ENCODE measurements at places on chromosomes 7 and 10.

DNA sequence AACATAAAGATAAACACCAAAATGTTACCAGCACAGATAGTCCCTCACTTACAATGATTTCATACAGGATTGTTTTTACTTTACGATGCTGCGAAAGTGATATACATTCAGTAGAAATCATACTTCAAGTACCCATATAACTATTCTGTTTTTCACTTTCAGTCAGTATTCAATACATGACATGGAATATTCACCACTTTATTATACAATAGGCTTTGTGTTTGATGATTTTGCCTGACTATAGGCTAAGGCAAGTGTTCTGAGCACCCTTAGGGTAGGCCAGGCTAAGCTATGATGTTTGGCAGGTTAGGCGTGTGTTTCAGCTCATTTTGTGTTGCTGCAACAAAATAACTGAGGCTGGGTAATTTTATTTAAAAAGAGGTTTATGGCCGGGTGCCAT lies 155.0 kb downstream of the RTKN2 start:
- DNase-seq: no peak

- DNase-seq: peak; percentile 68
Observed at GRCh38 chr7:37198906-37199485, 249.7 kb downstream of the ELMO1 start.

DNA sequence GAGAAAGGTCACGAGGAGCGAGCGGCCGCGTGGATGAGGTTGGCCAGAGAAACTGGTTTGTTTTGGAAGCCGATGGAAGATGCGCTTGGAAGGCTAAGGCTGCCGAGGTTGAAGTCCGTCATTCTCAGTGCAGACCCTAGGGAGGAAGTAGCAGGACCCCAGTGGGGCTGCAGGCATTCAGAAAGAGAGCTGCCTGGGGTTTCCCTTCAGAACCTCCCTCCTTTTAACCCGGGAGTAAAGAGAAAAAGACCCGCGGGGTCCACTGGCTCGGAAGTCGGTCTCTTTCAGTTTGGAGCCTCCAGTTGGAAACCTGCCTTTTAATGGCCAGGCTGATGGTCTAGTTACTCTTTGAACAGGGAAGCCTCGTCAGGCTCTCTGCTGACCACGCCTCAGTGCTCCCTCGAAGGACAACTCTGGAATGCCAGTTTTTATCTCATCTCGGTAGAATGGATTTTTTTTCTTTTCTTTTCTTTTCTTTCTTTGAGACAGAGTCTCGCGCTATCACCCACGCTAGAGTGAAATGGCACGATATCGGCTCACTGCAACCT lies 188.6 kb downstream of the CUX1 start:
- DNase-seq: no peak

GRCh38 chr10:36888925-36889573 lies 236.3 kb upstream of the ANKRD30A start:
- peak; percentile 12 for DNase-seq

DNA sequence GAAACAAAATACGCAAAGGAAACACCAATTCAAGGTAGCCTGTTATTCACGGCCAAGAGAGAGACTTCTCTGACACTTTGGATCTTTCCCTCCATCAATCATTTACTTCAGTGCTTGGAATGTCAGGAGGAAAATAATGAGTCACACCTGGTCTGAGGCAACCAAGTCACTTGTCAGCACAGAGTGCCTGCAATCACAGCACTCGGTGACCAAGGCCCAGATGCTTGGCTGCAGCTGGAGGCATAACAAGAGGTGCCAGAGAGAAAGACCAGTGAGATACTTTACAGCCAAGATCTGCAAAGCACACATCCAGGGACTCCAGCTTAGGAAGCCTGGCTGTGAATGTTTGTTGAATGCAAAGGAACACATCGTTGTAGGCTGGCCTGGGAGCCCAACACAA lies 33.9 kb downstream of the ASB13 start:
- no peak for DNase-seq

DNA sequence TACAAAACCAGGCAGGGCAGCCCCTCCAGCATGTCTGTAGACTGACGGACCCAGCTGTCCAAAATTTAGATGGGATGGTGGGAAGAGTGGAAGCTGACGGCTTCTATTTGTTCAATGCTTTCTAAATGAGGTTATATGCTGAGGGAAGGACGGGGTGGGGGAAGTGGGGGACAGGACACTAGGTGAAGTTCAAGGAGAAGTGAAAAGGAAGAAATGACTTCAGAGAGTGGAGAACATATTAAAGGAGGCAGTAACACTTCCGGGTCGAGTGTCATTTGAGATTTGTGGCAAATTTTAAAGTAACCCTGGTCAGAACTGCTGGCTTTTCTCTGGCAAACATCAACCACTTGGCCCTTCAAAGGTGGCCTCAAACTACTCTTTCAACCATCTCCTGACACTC lies 9.4 kb downstream of the PIP4K2A start:
- peak; percentile 10 for DNase-seq

- no peak for DNase-seq
Observed at GRCh38 chr10:19097151-19097550, 48.5 kb downstream of the MALRD1 start.

- DNase-seq: no peak
Observed at GRCh38 chr10:58773341-58773740, 260.7 kb downstream of the BICC1 start.

DNA sequence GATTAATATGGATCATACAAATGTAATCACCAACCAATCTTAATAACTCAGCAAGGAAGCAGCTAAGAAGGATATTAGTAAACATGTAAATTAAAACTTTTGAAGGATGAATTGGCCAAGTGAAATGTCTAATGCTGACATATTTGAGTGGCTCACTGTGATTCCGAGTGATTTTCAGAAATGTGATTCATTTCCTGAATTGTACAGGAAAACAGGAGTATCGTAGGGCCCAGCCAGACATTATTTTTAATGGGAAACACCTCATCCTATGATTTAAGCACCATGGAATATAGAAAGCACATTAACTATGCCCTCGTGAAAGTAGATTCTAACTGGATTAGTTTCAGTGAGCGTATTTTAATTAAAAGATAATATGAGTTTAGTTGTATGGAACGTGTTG lies 82.3 kb downstream of the LHFPL3 start:
- DNase-seq: no peak

DNA sequence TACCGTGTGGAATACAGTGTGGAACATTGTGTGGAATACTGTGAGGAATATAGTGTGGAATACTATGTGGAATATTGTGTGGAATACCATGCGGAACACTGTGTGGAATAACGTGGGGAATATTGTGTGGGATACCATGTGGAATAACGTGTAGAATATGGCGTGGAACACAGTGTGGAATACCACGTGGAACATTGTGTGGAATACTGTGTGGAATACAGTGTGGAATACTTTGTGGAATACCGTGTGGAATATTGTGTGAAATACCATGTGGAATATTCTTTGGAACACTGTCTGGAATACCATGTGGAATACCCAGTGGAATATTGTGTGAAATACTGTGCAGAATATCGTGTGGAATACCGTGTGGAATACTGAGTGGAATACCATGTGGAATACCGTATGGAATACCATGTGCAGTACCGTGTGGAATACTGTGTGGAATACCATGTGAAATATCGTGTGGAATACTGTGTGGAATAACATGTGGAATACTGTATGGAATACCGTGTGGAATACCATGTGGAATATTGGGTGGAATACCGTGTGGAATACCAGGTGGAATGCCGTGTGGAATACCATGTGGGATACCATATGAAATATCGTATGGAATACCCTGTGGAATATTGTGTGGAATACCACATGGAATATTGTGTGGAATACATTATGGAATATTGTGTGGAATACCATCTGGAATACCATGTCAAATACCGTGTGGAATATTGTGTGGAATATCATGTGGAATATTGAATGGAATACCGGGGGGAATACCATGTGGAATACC lies 133.1 kb upstream of the CHST15 start:
- DNase-seq: no peak

- no peak for DNase-seq
Observed at GRCh38 chr7:17239046-17239445, 59.4 kb upstream of the AHR start.

GRCh38 chr10:36023939-36024338 lies 381.8 kb upstream of the FZD8 start:
- no peak for DNase-seq

DNA sequence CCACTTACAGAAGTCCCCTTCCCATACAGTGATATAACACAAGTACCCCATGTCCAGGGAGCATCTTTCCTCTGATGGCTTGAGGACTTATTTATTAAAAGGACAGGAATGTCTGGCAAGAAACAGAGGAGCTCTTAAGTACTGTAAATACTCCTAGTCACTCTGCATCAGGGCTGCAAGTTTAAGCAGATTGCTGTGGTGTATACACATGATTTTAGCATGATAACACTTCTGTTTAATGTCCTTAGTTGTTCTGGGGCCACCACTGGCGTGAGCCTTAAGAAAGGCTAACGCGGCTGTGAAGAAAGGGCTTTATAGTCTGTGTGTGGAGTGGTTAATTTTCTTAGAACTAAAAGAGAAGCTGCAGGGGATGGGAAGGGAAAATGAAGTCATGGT lies 65.7 kb downstream of the GBF1 start:
- DNase-seq: no peak

- no peak for DNase-seq
Observed at GRCh38 chr10:43121444-43121843, 16.8 kb upstream of the CSGALNACT2 start.

DNA sequence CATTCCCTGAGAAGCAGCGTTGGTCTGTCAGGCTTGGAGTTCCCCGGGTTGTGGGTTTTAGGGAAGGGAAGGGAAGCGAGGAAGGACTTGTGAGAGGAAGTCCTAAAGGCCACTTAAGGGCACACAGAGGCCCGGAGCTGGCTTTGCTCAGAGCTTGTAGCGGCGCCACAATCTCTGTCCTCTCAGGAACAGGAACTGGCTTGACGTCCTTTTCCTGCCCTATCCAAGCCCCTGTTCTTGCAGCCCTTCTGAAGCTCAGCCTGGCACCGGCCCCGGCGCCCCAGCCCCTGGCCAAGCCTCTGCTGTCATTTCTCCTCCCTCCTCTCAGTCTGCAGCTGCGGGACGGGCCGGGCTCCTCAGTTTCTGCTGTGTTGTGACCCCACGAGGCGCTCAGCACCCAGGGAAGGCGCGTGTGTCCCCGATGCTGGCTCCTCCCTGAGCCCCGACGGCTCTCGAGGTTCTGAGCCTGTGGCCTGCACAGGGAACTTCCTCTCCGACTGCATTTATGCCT lies at the start of gene GIMAP8:
TSS of gene GIMAP8 (plus strand) at position 140 of the 511 bp plus-strand sequence. CDS start 16,069 bp downstream, outside the sequence.
- no peak for DNase-seq

DNA sequence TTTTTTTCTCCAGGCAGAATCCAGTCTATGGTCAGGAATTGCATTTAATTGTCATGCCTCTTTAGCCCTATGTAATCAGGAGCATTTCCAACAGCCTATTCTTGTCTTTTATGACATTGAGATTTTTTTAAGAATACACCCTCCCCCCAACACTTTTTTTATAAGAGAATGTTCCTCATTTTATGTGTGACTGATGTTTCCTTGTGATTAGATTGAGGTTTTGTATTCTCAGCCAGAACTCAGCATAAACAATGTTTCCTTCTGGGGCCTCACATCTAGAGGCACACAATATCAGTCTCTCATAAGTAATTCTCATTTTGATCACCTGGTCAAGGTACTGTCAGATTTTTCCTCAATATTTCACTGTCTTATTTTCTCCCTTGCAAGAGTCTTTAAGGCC lies 193.4 kb upstream of the PDE1C start:
- no peak for DNase-seq

DNA sequence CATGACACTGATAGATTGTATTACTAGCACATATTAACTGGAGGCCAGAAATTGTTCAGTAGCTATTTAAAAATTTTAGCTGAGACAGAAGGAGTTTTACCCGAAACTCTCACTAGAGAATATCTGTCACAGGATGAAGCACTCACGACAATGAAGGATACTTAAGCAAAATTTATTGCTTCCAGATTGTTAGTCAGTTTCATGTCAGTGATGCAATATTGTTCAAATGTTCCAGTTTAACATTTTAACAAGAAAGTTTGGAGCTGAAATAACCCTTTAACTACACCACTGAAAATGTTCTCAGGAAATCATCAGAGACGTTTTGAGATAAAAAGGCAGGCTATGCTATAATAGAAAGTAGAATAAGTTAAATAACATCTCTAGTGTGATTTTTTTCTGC lies 15.0 kb upstream of the CADPS2 start:
- DNase-seq: no peak

DNA sequence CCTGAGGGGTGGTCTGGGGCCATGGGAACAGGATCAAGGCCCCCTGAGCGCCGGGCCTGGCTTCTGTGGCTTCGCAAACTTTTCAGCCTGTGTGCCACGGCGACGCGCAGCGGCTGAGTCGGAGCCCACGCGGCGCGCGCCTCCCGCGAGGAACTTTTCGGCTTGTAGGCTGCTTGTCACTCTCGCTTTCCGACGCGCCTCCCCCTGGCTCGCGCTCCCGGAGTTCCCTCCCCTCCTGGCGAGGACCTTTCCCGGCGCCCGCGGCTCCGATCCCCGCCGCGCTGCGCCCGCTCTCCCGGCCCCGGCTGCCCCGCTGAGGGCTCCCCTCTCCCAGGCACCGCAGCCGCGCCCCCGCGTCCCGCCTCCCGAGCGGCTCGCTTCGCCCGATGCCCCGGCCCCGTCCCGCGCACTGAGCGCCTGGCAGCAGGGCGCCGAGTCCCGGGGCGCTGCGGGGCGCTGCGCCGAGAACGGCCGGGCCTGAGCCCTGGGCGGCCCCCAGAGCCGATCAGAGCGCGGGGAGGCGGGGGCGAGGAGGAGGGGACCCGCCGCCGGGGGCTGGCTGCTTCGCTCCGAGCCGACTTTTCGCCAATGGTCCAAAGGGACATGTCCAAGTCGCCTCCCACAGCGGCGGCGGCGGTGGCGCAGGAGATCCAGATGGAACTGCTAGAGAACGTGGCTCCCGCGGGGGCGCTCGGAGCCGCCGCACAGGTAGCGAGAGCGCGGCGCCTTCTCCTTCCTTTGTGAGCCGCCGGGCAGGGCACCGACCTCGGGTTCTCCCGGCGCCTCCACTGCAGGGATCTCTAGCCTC lies at the start of gene CACNB2:
TSS of gene CACNB2 (plus strand) at position 276 of the 808 bp plus-strand sequence.
- DNase-seq: no peak

DNA sequence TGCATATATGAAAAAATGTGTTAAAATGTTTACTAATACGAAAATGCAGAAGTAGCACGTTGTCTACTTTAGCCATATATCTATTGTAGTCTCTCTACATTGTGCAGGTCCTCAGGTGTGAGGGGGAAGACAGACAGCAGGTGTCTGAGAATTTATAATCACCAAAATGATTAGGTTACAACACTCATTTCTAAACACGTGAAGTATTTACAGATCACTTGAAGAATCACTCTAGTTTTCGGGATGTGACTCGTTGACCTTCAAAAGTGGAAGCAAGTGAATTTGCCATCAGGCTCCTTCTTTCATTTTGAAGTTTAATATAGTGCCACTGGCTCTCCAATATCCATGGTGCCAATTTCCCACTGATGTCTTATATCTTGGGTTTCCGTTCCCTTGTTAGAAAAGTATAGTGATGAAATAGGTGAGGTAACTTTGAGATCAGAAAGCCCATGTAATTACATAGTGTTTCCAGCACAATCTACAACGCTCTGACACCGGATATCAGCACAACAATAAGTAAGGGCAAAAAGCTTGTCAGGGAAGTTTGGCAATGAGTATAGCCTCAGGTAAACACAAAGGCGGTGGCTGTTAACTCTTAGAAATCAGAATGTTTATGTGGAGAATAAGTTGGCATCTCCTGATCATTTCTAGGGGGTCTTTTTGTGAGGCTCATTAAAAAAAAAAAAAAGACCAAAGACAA lies 57.5 kb upstream of the SP4 start:
- DNase-seq: no peak

Measured in hematopoietic multipotent progenitor cell treated with erythropoietin and hydrocortisone succinate and interleukin-3 and kit ligand, for 15 days (in vitro differentiated cells).